ENCODE measurements at places on chromosomes 1 and 21.

GRCh38 chr21:42262831-42263231 lies 43.9 kb downstream of the ABCG1 start:
- DNase-seq, result no peak

DNA sequence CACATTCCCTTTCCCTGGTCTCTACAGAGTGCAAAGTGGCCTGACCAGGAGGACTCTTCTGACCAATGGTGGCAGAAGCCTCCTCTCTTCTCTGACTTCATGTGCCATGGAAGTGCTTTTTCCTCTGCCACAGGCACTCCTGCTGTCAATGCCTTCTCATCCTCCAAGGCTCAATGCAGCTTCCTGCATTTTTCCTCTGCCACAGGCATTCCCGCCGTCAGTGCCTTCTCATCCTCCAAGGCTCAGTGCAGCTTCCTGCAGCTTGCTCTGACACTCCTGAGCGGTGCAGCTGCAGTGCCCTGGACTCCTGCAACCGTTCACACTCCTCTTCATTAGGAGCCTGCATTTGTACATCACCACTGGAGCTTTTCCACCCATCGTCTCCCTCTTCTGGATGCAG lies 4.7 kb upstream of the ADARB1 start:
- no peak for DNase-seq

DNA sequence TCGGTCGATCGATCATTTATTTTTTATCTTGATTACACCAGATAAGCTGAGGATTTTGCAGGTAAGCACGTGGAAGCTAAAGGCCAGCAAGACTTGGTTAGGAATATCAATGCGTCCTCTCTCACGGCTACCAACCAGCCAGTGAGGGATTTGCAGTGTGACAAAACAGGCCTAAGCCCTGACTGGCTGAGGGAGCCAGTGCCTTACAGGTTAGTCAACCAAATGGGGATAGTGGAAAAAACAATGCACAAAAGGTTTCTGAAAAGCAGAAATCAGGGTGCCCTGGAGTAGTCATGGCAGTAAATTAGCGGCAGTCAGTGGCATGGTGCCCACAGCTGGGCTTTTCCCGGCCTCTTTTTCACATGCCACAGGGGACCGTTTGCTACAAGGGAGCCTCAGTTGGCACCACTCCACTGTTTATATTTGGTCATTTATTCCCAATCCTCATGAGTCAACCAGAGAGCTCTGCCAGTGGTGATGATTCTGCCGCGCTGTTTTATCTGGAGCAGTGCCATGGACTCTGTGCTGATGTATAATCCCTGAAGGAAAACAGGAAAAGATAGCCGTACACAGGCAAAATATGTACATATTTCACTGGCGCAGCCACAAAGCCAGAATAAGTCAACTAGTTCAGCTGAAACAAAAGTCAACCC lies 167.6 kb downstream of the RHOU start:
- no peak for DNase-seq

DNA sequence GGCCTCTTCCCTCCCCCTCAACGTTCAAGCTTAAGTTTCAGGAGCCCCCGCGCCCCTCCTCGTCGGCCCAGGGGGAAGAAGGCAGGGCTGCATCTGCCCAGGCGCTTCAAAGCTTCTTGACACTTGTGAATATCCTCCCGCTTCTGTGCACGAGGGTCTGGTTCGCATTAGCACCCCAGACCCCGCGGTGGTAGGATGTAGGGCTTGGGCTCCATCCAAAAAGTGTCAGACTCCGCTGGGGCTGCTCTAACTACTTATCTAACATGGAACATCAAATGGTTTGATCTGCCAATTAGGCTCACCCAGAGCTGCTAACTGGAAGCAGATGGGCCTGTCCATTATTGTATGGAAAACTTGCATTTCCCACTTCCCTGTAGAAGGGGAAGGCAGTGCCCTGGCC lies 28.9 kb downstream of the TAS1R2 start:
- no peak for DNase-seq

DNA sequence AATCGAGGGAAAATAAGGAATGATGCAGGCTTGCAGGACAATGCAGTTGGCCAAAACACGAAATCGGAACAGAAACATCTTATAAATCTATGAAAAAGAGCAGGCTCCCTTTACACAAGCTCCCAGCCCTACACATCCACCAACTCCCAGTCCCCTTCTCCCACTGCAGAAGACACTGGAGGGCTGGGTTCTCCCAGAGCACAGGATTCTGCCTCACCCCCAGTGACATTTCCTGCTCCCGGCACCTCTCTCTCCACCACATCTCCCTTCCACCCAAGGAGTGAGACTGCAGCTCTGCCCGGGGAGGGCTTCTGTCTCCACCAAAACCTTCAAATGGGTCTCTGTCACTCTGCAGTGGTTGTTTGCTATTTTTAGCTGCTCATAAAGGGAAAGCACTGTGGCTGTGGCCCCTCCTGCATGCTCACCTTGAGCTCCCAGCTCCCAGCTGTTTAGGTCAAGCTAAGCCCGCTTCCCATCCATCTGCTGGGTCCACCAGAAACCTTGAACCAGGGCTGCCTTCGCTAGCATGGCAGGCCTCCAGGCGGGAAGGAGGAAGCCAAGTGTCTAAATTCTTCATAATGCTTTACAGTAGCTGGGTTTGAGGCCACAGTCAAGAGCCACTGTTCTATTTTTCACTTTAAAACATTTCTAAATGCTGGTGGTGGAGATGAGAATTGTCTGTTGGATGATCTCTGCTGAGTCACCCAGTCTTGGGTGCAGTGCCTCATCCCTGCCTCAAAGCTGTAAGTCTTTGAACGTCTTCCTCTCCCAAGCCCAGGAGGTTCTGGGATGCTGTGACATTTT lies 3.3 kb upstream of the C2CD2 start:
- DNase-seq, result no peak

GRCh38 chr1:200699871-200700270 lies 30.2 kb upstream of the DDX59 start:
- no peak for DNase-seq

DNA sequence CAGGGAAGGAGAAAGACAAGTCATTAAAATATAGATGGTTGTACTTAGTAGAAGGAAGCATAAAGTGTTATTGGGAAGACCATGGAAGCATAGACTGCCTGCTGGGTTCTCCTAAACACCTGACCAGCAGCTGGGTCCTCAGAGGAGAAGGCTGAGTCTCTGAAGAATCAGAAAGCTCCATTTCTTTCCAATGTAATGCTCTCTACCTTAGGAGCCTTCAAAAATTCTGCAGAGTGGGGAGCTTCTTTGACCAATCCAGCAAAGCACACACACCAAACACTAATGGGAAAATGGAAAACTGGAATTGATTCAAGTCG lies 21.1 kb upstream of the BCL10 start:
- no peak for DNase-seq

GRCh38 chr1:53568540-53568939 lies 109.3 kb downstream of the DMRTB1 start:
- DNase-seq, result no peak

All from forelimb muscle (tissue), 1 donor.